Stimulated activated CD8-positive, alpha-beta memory T cell treated with anti-CD3 and anti-CD28 coated beads, Interleukin-7, amount 100 ng/mL, for 1 hour (primary cell): ENCODE measurements at places on chromosomes 11 and 22.

- DNase-seq, result no peak
Observed at GRCh38 chr11:115324581-115325432, 179.4 kb downstream of the CADM1 start.

DNA sequence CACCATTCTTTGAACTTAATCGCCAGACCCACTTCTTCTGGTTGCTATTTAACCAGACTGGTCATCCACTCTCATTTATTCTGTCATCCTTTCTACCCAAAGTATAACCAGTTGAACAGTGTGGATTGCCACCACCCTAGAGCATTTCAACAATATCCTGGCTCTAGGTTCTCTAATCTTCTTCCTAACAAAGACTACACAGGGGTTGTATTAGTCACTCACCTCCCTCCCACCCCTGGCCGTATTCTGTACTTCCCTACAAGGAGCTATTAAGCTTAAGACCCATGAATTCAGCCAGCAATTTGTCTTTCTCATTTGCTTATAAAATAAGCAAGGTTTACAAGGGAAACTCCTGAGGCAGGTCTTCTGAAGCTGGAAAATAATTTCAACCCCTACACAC is 46.9 kb upstream of the CEP126 start:
- DNase-seq, result no peak

GRCh38 chr11:36148701-36149100 is 140.5 kb downstream of the COMMD9 start:
- DNase-seq, result no peak

- DNase-seq, result peak; percentile 28
Observed at GRCh38 chr11:118435290-118435892, 901 bp upstream of the KMT2A start.

GRCh38 chr11:94791216-94791889 is 23.2 kb downstream of the AMOTL1 start:
- DNase-seq, result no peak

DNA sequence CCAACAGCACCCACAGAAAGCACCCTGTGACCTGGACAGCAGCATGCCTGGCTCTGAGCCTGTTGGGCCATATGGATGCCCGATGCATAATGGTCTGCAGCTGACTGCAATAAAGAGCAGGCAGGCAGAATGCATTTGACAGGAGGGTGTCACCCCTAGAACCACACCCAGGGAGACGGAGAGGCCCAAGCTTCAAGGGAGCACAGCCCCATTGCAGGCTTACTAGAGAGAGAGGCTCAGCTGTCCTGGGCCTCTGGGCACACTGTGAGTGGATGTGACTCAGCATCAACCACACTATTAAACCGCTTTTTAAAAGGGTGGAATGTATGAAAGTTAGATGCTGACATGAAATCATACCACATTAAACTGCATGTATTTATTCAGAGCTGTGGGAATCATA is 365.3 kb downstream of the CTTN start:
- no peak for DNase-seq

DNA sequence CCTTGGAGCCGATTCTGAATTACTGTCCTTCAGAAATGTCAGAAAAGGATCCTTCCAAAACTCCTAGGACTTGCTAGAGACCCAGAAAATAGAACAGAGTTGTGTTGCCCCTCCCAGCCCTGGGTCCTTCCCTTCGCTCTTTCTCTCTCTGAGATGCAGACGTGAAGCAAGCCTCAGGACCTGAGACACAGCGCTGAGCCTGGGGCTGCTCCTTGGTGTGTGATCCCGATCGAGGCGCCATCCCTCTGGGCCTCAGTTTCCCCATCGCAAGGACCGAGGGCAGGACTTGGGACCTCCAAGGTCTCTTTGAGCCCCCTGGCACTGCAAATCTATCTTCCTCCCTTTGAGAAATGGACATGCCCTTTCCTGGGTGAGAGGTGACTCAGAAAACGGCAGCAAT is 533.5 kb downstream of the TBC1D22A start:
- DNase-seq, result no peak

DNA sequence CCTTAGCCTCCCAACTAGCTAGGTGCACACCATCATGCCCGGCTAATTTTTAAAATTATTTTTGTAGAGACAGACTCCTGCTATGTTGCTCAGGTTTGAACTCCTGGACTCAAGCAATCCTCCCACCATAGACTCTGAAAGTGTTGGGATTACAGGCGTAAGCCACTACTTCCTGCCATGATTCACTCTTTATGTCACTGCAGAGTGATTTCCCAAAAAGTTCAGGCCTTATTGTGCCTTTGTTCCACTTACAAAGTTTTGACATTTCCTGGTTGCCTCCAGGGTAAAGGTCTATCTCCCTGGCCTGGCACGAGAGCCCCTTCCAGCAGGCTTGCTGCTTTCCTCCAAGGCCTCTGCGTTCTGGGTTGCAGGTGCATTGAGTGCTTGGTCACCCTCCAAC is 44.6 kb upstream of the RIC3 start:
- no peak for DNase-seq

DNA sequence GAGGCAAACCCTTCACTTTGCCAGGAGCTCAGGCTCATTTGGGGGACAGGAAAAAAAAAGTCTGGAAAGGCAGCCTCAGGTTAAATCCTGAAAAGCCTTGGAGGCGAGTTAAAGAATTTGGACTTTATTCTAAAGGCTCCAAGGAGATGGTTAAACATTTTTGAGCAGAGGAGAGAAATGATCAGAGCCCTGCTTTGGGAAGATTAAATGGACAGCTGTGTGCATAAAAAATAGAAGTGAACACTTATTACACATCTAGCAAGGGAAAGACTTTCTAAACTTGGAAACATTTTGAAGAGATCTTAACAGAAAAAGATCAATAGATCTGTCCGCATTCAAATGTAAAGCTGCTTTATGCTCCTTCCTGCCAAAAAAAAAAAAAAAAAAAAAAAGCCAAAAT is 8.4 kb upstream of the RAB3IL1 start:
- no peak for DNase-seq

DNA sequence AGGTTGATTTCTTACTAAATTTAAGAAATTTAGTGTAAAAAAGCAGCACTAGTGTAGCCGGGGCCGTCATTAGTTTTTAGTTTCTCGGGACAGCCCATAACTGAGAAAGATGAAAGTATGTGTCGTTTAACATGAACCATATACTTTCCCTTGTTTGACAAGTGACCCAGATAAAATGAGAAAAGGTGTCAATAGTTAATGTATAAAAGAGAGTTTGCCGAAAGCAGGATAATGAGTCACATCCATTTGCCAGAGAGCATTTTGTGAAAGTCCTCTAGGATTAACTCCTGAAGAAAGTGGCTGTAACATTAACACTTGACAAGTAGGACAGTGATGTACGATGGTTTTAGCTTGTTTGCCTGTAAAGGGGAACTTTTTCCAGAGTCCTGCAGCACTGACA is 13.5 kb downstream of the OR52K1 start:
- no peak for DNase-seq

GRCh38 chr22:43618517-43618916 is 193.6 kb downstream of the EFCAB6 start:
- DNase-seq, result no peak

GRCh38 chr11:78424334-78425270 is 7.0 kb upstream of the GAB2 start:
- no peak for DNase-seq

DNA sequence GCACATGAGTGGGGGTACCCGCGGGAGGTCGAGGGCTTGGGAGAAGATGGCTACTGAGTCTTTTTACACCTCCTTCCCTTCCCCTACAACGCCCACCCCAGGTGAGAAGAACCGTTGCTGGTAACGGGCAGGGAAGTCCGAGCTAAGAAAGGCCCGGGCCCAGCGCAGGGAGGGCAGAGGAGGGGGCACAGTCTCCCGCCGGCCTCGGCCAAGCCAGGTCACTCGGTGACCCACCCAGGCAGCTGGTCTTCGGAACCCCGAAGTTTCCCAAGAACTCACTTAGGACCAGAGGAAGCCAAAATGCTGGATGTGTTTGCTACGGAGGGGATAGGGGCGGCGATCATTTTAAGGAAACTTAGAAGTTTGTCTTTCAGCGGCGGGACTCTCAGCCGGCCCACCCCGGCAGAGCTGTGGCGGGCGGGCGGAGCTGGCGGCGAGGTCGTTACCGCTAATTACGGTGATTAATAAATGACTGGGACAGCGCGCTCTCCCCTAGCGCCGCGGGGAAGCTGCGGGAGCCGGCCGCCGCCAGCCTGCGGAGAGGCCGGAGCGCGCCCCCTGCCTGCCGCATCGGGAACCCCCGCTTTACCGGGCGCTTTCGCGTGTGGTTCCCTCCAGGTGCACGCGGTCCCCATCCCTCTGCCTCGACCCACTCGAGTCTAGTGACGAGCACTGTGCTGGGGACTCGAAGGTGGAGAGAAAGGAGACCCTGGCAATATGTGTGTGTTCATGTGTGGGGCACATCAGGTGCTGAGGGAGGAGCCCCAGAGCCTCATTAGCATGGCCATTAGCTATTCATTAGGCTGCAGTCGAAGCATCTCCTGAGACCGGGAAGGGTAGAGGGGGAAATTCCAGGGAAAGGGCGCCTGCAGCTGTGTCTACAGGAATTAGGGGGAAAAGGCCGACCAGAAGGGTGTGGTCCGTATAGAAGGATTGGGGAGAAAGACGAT is 945 bp downstream of the ROBO3 start:
- peak; percentile 14 for DNase-seq

GRCh38 chr11:65425971-65426838 is 3.6 kb downstream of the NEAT1 start:
- no peak for DNase-seq

- DNase-seq, result no peak
Observed at GRCh38 chr11:114279792-114280546, 16.2 kb upstream of the NNMT start.

GRCh38 chr11:110432713-110433392 is 3.1 kb downstream of the FDX1 start:
- no peak for DNase-seq

DNA sequence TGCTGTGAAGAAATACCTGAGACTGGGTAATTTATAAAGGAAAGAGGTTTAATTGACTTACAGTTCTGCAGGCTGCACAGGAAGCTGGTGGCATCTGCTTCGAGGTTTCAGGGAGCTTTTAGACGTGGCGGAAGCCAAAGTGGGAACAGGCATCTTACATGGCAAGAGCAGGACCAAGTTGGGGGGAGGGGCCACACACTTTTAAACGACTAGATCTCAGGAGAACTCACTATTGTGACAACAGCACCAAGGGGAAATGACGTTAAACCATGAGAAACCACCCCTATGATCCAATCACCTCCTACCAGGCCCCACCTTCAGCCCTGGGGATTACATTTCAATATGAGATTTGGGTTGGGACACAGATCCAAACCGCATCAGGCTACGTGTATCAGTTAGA is 11.1 kb upstream of the SCGB1D4 start:
- no peak for DNase-seq

DNA sequence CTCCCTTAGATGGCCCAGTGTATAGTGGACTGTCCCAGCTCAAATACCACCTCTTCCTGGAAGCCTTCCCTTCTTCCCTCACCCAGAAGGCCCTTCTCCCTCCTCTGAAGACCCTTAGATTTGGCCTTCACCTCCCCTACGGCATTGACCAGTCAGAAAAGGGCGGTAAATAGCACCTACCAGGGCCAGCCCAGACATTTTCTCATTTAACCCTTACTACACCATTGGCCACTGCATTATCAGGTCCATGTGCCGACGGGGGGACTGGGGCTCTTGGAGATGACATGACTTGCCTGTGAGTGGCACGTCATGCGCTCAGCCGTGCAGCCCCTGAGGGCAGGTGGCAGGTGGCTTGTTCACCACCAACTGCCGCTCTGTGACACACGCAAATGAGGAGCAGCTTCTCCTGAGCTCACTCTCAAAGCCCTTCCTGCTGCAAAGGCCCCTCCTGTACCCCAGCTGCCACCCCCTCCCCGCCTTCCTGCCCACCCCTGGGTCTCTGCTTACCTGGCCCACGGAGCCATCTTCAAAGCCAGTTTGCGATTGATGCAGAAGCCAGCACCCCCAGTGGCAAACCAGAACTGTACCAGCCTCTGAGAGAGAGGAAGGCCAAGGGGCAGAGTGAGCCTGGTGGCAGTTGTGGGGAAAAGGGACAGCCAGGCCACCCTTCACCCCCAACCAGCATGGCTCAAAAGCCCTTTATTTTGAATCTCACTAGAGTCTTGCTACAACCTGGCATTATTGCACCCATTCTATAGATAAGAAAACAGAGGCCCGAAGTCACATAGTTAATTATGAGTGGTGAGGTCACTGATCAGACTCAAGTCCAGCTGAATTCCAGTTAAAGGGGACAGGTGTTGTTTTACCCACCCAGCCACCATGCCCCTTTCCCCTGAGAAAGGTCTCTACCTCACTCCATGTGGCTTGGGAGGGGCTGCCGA is 9.5 kb downstream of the MFNG start:
- no peak for DNase-seq

GRCh38 chr11:4677948-4678347 is 19.7 kb downstream of the OR51E2 start:
- no peak for DNase-seq

DNA sequence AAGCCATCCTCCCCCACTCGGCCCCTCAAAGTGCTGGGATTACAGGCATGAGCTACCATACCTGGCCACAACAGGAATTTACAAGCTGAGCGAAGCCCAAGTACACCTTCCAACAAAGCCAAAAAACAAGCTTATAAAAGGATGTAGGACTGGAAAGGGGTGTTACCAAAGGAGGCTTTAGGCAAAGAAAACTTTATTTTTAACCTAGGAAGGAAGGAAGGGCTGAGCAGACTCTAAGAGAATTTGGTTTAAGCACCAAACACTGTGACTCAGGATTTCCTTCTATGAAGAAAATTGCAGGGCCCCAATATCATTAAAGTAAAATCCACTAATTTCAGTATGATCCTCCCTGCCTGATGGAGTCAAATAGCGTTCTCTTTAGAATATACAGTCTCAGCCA is 12.1 kb downstream of the DENND5A start:
- DNase-seq, result no peak

GRCh38 chr22:27483095-27483785 is 318.3 kb downstream of the MN1 start:
- no peak for DNase-seq

GRCh38 chr11:19059833-19060232 is 684 bp downstream of the MRGPRX2 start:
- DNase-seq, result no peak

- DNase-seq, result no peak
Observed at GRCh38 chr11:33687733-33688479, 12.7 kb downstream of the C11orf91 start.

- DNase-seq, result no peak
Observed at GRCh38 chr11:101478587-101479369, 105.0 kb downstream of the TRPC6 start.

DNA sequence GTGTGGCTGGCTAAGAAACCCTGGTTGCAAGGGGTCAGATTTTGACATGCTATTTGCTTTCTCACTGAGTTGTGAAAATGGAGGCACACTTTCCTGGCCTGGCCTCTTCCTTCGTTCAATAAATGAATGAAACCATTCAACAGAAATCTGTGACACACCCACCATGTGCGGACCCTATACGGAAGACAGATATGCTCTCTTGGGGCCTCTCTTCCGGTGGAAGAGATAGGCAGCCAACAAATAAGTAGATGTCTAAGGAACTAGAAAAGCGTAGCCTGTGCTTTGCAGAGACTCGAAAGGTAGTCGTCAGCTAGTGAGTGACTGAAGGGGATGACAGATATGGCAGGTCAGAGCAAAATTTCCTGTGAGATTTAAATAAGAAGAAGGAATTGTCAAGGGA is 5.3 kb downstream of the KCNQ1OT1 start:
- DNase-seq, result no peak
